ENCODE measurements at places on chromosomes 12 and 14.
A peak's percentile ranks its signal among the peaks of the same experiment; 100 is the strongest.

DNA sequence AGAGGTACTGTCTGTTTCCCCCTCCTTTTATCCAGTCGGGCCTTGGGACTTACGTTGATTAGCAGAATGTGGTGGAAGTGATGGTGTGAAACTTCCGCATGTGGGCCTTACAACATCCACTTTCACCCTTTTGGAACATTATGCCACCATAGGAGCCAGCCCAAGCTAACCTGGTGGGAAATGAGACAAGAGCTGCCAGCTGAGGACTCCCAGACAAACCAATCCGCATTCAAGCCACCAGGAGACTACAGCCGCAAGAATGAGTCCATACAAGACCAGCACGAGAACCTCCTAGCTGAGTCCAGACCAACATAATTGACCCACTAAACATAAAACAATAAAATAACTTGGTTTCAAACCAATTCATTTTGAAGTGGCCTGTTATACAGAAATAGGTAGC is 9.1 kb upstream of the PTGER2 start:
- no peak for DNase-seq

- DNase-seq = no peak
These were observed 9.7 kb downstream of the SLCO1C1 start for GRCh38 chr12:20704860-20705259.

DNA sequence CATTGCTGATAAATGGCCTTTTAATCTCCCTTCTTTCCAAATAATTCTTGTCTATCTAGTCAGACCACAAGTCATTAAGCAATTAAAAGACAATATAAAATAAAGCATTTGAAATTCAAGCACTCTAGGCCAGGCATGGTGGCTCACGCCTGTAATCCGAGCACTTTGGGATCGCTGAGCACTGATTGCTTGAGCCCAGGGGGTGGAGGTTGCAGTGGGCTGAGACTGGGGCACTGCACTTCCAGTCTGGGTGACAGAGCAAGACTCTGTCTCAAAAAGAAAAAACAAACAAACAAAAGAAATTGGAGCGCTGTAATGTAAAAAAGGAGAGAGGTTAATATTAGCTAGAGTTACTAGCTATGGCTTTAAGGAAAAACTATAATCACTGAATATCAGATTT is 30.5 kb upstream of the CSRP2 start:
- DNase-seq = no peak

GRCh38 chr12:122126713-122127597 is 47.1 kb downstream of the IL31 start:
- no peak for DNase-seq

- DNase-seq = peak; percentile 48
These were observed 9.1 kb upstream of the NEMF start for GRCh38 chr14:49861699-49862088.

GRCh38 chr12:116140529-116140928 is 137.0 kb downstream of the MED13L start:
- DNase-seq = no peak

DNA sequence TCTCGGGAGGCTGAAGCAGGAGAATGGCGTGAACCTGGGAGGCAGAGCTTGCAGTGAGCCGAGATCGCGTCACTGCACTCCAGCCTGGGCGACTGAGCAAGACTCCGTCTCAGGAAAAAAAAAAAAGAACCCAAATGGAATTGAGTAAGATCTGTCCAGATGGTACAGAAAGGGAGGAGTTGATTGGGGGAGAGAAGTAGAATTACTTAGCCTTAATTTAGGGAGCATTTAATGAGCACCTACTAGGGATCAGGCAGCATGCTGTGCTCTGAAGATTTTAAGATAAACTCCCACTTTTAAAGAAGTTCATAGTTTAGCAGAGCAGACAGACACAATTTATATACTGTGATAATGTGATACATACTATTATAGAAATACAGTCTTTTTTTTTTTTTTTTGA is 4.5 kb downstream of the RAB5B start:
- no peak for DNase-seq

- no peak for DNase-seq
These were observed 95.2 kb downstream of the EGLN3 start for GRCh38 chr14:33855672-33856071.

DNA sequence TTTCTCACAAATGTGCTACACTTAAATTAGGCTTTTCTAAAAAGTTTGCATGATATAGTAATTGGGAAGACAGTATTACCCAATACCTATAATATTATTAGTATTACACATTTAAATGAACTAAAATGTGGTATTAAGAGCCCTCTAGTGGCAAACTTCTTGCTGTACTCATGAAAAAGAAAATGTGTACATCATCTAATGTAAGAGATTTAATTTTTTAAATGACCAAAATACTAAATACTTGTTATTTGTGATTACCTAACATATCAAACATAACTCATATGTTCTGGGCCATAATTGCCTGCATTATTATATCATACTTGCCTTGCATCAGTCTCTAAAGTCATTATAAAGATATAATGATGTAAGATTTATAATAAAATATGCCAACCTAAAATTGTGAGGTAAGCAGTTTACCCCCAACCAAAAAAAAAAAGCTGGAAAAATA is 64.2 kb downstream of the DNAI7 start:
- peak; percentile 71 for DNase-seq

GRCh38 chr14:34300882-34301734 is 160.9 kb downstream of the SPTSSA start:
- peak; percentile 78 for DNase-seq

- DNase-seq = peak; percentile 54
These were observed 204.9 kb upstream of the RMST start for GRCh38 chr12:97257726-97258125.

DNA sequence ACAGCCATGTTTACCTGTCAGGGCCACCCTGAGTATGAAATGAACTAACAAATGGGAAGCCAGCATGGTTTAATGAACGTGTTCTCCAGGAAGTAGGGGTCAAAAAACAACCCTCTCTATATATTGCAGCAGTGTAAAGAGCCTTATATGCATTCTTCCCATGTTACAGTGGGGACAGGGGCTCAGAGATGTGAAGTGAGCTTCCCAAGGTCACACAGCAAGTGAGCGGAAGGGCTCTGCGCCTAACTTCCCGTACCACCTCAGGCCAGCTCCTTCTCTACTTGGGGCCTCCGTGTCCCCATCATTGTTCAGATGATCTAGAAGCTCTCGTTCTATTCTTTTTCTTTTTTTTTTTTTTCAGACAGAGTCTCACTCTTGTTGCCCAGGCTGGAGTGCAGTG is 105.1 kb upstream of the MAP1LC3B2 start:
- no peak for DNase-seq

GRCh38 chr14:28571636-28572035 is 195.0 kb upstream of the FOXG1 start:
- DNase-seq = no peak

- no peak for DNase-seq
These were observed 28.8 kb downstream of the PROX2 start for GRCh38 chr14:74846968-74847665.

- no peak for DNase-seq
These were observed 83.2 kb downstream of the PAH start for GRCh38 chr12:102833687-102834441.

GRCh38 chr12:48795550-48796455 is 6.9 kb upstream of the ADCY6 start:
- peak; percentile 90 for DNase-seq

- DNase-seq = no peak
These were observed 32.5 kb downstream of the PSMC1 start for GRCh38 chr14:90288651-90289355.

- DNase-seq = no peak
These were observed 54.5 kb upstream of the MAX start for GRCh38 chr14:65156568-65157366.

DNA sequence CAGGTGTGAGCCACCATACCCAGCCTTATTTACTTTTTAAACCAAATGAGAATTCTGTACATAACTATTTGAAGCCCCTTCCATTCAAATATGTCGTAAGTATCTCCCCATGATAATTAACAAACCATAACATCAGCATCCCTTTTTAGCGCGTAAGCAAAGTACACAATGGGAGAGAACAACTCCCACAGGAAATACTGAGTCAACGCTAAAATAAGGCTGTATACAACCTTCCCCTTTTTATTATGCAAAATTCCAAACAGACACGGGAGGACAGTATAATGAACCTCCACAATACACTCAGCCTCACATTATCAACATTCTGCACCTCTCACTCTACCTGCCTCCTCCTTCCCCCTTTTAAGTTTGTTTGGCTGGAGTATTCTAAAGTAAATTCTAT is 73.5 kb downstream of the CCDC88C start:
- DNase-seq = peak; percentile 3

- no peak for DNase-seq
These were observed 133.5 kb downstream of the KTN1 start for GRCh38 chr14:55713486-55713885.

DNA sequence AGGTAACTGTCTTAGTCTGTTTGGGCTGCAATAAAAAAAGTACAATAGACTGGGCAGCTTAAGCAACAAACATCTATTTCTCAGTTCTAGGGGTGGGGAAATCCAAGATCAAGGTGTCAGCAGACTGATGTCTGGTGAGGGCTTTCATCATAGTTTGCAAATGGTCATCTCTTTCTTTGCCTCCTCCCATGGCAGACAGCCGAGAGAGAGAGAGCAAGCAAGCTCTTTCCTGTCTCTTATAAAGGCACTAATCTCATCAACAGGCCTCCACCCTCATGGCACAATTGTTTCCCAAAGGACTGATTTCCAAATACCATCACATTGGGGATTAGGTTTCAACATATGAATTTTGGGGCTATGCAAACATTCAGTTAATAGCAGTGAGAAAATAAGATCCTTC is 445.6 kb upstream of the FLRT2 start:
- DNase-seq = no peak

- DNase-seq = peak; percentile 46
These were observed 4.2 kb downstream of the SH2B3 start for GRCh38 chr12:111409780-111410430.

- DNase-seq = peak; percentile 78
These were observed 431 bp upstream of the RHOJ start for GRCh38 chr14:63203618-63204406.

- no peak for DNase-seq
These were observed 73.1 kb upstream of the CLMN start for GRCh38 chr14:95392841-95393240.

GRCh38 chr14:23942587-23942986 is 11.0 kb upstream of the DHRS4 start:
- no peak for DNase-seq

DNA sequence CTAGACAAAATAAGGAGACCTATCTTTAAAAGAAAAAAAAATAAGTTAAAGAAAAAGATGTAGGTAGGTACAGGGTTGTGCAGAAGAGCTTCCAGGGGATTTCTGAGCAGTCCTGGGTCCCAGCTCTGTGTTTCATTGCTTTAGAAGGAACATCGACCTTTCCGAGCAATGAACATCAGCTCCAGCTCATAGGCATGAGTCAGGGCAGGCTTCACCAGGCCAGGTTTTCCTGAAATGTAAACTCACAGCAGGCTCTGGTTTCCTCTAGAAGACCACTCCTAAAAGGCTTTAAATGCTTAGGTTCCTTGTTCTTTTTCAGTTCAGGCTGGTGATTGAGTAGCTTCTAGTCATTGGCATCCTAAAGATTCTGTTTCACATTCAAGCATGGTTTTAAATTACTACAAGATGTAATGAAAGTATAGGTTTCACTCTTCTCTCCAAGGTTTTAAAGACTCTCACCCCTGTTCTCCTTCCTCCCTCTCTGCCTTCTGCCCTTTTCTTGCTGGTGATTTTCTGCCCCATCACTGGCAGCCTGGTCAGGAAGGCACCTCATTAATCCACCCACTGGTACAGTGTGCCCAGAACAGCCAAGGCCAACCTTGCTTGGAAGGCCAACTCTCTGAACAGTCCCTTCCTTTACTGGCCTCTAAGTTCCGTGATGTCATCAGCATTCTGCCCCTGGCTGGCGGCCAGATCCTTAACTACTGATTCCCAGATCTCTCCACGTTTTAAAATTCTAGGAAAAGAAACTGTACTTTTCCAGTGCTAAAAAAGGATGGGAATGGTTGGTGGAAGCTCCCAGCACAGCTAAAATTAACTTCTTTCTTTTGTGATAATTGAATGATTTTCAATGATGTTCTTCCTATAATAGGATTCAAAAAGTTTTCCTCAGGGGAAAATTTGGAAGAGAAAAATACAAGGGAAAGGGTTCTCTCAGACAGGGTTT is 109.4 kb upstream of the HIF1A start:
- DNase-seq = no peak

- no peak for DNase-seq
These were observed 34.0 kb downstream of the EGLN3 start for GRCh38 chr14:33916663-33917565.

- no peak for DNase-seq
These were observed 153.7 kb upstream of the PZP start for GRCh38 chr12:9361879-9362326.

GRCh38 chr14:93974833-93975232 is 1.5 kb downstream of the ASB2 start:
- no peak for DNase-seq

DNA sequence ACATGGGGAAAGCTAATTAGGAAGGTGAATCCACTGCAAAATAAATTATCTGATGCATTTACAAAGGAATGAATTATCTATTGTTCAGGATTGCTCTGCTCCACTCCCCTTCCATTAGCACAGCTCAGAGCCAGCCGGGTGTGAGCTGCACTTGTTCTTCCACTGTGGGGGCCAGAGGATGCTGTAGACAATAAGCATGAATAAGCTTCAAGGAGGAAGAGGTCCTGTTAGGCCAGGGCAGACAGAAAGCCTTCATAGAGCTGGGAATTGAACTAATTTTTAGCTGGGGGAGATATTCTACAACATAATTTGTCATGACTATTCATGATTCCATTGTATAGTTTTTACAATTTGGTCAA is 137.6 kb upstream of the MAX start:
- DNase-seq = no peak

- no peak for DNase-seq
These were observed 80.0 kb upstream of the EGLN3 start for GRCh38 chr14:34030864-34031263.

DNA sequence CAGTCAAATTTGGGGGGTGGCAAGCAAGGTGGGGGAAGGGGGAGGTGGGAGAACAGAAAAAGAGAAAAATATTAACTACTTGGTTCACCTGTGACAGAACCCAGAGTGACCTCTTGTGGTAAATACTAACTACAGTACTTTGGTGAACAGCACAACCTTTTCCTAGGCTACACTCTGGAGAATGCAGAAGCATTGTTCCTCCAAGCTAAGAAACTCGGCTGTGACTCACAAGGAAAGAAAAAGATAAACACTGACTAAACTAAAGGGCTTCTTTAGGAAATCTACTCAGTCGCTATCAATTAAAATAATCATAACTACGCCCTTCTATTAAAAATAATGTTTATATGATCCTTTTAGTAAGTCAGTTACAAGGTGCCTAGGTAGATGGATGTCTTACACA is 5.4 kb downstream of the KCNH5 start:
- peak; percentile 46 for DNase-seq

DNA sequence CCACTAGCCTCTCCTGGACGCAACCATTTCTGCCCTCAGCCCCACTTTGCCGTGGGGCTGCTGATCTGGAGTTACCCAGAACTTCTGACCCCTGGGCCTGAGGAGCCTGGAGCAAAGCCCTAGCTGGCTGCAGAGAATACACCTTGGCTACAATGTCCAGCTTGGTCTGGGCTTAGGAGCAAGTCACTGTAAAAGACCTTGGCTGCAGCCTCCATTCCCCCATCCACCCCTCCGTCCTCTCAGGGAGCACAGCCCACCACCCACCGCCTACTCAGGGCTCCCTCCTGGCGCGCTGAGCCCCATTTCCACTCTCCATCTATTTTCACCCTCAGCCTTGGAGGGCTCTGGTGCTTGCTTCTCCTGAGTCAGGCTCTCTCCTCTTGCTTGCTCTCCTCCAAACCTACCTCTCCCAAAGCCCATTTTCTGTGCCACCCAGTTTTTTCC is 42.9 kb downstream of the ERH start:
- DNase-seq = no peak

Data from NCI-H1417 (cell line).